ENCODE measurements at places on chromosomes 3 and 15.

- no peak for DNase-seq
- H3K4me3 ChIP-seq: no peak overlapping the region
- H3K27me3 ChIP-seq: no peaks in the 10 kb centered on the region
- no peaks in the 10 kb centered on the region for H3K36me3 ChIP-seq
- H3K4me1 ChIP-seq: peaks cover 86% of the 10 kb centered on the region
Observed at GRCh38 chr3:66593978-66594377, 93.2 kb upstream of the LRIG1 start.

GRCh38 chr3:48039487-48040190 lies 23.4 kb upstream of the MAP4 start:
- DNase-seq: no peak
- H3K4me1 ChIP-seq: peaks cover 53% of the 10 kb centered on the region
- peak overlapping the region; percentile 94 for H3K27ac ChIP-seq
- H3K27me3 ChIP-seq: no peaks in the 10 kb centered on the region

GRCh38 chr3:178140531-178141304 lies 395.5 kb upstream of the KCNMB2 start:
- H3K27me3 ChIP-seq: no peaks in the 10 kb centered on the region
- H3K4me1 ChIP-seq: peaks cover 16% of the 10 kb centered on the region
- H3K4me3 ChIP-seq: no peak overlapping the region
- no peak overlapping the region for H3K27ac ChIP-seq
- no peak for DNase-seq
- H3K36me3 ChIP-seq: no peaks in the 10 kb centered on the region

- H3K27me3 ChIP-seq: no peaks in the 10 kb centered on the region
- no peaks in the 10 kb centered on the region for H3K36me3 ChIP-seq
- no peak overlapping the region for H3K4me3 ChIP-seq
- H3K4me1 ChIP-seq: no peaks in the 10 kb centered on the region
- H3K27ac ChIP-seq: no peak overlapping the region
Observed at GRCh38 chr15:91465086-91465485, 365.0 kb downstream of the SV2B start.

DNA sequence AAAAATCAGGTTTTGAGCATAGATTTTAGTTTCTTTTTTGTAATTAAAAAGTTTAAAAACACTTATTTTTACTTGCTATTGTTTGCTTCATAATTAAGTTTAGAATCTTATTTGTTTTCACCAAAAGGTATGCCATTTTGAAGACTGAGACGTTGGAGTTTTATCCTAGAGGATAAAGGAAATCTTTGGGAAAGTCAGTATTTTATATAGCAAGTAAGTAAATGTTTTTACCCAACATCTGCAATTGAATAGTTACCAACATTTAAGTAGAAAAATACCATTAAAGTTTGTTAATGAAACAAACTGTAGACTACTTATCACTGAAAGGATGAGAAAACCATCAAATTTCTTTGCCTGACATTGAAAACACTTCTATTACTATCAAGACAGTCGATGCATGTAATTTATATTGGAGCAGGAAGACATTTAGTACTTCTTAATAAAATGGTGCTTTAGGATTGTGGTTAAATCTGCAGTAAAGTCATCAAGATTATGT lies 14.0 kb upstream of the CHD2 start:
- H3K4me1 ChIP-seq: peaks cover 47% of the 10 kb centered on the region
- H3K27ac ChIP-seq: peak overlapping the region; percentile 99
- DNase-seq: no peak

DNA sequence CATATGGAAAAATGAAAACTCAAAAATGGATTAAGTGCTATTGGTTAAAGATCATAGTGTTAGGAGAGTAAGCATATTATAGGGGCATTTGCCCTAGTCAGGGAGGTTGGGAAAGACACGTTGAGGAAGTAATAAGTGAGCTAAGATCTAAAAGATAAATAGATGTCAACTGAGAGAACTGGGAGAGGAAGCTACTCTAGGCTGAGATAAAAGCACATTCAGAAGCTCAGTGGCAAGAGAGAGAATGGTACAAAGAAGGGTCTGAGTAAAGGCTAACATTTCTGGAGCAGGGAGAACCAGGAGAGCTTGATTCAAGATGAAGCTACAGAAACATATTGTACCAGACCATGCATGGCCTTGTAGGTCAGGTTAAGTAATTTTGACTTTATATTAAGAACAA lies 63.9 kb downstream of the TRPC1 start:
- H3K4me1 ChIP-seq: peaks cover 6% of the 10 kb centered on the region
- no peaks in the 10 kb centered on the region for H3K27me3 ChIP-seq
- no peak for DNase-seq
- no peak overlapping the region for H3K4me3 ChIP-seq

DNA sequence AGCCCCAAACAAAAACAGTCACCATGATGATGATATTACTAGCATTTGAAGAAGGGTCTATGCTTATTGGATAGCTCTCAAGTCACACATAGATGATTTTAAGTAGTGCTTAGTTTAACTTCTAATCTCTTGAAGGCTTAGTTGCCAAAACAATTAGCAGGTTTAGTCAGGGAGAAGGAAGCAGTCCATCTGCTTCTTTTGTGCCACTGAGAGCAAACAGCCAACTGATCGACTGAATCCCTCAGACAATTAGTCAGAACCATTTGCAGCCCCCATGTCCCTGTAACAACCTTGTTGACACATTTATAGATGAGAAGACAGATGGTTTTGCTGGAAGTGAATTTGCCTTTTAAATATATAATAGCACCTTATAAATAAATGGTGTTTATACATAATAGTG lies 585.1 kb upstream of the SUCLG2 start:
- H3K27ac ChIP-seq: no peak overlapping the region
- H3K27me3 ChIP-seq: no peaks in the 10 kb centered on the region
- DNase-seq: no peak

DNA sequence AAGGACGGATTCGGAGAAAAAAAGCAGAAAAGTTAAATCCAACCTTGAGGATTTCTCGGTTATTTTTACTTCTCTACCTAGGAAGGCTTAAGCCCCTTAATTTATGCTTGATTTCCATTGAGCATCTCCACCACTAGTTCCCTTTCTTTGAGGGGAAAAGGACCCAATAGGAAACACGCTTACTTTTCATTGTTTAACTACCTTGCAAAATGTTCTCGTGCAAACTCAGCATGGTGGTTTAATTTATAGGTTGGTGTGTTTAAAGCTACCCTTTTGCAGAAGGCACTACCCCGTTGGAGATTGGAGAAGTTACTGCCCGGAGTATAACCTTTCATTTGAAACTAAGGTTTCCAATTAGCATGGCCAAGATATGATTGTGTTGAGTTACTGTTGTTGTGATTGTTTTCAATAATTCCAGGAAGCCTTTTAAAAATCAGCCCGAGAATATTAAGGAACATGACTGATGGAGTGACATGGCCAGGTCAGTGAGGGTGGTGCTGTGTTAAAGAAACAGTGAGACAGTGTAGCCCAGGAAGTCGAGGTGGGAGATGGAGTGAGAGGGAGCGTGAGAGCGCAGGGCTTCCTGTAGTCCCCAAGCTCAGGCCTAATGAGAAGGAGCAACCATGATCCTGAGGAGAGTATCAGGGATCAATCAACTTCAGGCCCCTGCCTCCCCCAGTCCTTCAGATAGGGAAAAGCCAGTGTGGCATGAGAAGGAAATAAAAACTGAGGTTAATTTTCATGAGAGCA lies 76.6 kb downstream of the AQP9 start:
- no peaks in the 10 kb centered on the region for H3K27me3 ChIP-seq
- no peaks in the 10 kb centered on the region for H3K36me3 ChIP-seq
- H3K4me1 ChIP-seq: peaks cover 17% of the 10 kb centered on the region
- DNase-seq: no peak
- H3K4me3 ChIP-seq: no peak overlapping the region

DNA sequence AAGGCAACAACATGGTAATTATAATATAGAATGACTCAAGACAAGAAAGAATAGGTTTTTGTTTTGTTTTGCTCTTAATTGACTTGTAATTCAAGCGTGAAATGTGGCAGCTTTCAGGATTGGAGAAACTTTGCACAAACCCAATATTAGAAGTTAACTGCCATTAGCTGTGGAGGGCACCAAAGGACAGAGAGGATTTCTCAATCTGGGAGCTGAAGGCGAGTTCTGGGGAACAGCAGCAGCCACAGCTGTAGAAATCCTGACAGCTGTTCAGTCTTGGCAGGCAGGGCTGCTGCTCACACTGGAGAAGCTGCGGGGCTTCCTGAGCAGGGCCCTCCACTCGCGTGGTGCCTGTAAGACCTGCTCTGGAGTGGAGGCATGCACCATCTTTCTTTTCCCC lies 182.2 kb upstream of the IL12A start:
- H3K27ac ChIP-seq: no peak overlapping the region
- H3K4me1 ChIP-seq: peaks cover 51% of the 10 kb centered on the region
- no peaks in the 10 kb centered on the region for H3K27me3 ChIP-seq
- H3K36me3 ChIP-seq: no peaks in the 10 kb centered on the region
- no peak for DNase-seq

- DNase-seq: no peak
- H3K27ac ChIP-seq: no peak overlapping the region
- H3K4me1 ChIP-seq: no peaks in the 10 kb centered on the region
Observed at GRCh38 chr3:195794708-195795107, 17.0 kb downstream of the MUC4 start.

- H3K27me3 ChIP-seq: peaks cover 1% of the 10 kb centered on the region
- no peak overlapping the region for H3K4me3 ChIP-seq
Observed at GRCh38 chr3:16176391-16177030, 2.0 kb downstream of the GALNT15 start.

GRCh38 chr3:167814441-167814951 lies 79.0 kb downstream of the SERPINI1 start:
- no peak for DNase-seq
- H3K4me1 ChIP-seq: peaks cover 13% of the 10 kb centered on the region
- H3K36me3 ChIP-seq: no peaks in the 10 kb centered on the region
- no peak overlapping the region for H3K27ac ChIP-seq
- H3K27me3 ChIP-seq: no peaks in the 10 kb centered on the region
- H3K4me3 ChIP-seq: no peak overlapping the region

GRCh38 chr15:67385971-67386370 lies 131.4 kb downstream of the IQCH start:
- DNase-seq: no peak
- H3K27me3 ChIP-seq: peaks cover 7% of the 10 kb centered on the region
- H3K4me1 ChIP-seq: no peaks in the 10 kb centered on the region
- no peaks in the 10 kb centered on the region for H3K36me3 ChIP-seq
- H3K4me3 ChIP-seq: no peak overlapping the region

All from chondrocyte (in vitro differentiated cells).